ENCODE measurements at places on chromosomes 6 and 20. TPM values are rescaled to one million over a fixed set of nuclear protein-coding genes. Genes with fewer than 3 reads are reported as not detected.

DNA sequence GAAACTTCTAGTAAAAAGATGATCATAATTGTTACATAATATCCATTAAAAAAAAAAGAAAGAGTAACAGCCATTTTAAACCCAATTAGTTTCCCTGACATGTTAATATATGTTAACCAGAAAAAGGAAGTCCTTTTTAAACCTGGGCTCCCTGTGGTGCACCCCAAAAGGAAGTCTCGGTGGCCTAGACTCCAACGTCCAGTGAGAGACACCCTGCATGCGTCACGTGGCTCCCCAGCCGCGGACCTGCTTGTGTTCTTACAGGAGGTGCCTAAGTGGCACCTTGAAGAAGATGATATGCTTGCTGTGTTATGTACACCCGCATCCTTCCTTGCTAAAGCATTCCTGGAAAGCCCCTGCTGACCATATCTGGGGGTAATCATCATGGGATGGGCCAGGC, 50.1 kb downstream of the FOXC1 start:
- no peak for DNase-seq

DNA sequence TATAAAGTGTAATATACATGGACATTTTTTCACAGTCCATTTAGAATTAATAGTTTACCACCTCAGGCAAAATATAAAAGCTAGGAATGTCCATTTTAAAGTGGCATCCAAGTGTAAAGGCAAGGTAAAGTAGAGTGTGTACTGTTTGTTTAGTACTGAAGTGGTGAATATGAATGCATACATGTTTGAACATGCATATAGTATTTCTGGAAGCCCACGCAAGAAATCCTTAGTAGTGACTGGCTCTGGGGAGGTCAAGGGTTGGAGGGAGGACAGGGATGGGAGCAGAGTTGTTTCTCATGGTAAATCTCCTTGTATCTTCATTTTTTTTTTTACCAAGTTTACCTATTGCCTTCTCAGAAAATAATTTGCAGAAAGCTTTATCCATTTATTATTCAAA, 129.2 kb downstream of the UNC5CL start:
- DNase-seq: no peak

DNA sequence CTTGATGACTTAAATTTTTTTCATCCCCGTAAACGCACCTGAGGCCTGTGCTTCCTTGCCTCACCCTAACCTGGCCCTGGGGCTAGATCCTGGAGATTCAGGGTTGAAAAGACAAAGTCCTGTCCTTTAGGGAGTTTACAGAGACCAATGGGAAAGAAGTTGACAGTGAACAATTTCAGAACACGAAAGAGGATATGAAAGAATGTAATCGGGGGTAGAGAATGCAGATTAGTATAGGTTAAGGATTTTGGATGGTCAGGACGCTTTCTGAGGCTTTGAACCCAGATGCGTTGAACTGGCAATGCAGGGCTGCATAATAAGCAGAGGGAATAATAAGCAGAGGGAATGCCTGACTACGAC, 1.7 kb upstream of the FBXO5 start:
- no peak for DNase-seq

- no peak for DNase-seq
Observed at GRCh38 chr6:135393289-135393688, 104.3 kb downstream of the AHI1 start.

DNA sequence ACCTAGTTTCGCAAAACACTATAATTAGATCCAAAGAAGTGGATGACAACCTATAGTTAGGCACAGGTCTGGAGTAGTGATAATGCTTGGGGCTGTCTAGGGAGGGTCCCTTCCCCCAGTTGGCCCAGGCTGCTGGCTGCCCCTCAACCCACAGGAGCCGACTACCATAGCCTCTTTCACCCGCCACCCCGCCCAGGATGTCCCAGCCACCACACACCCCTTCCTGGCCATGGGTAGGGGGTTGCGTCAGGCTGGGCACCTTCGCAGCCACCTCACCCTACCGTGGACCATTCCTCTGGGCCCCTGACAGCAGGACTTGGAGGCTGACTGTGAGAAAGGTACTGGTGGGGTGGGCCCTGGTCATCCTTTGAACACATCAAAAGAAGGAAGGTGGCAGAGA, 8.5 kb downstream of the TFEB start:
- no peak for DNase-seq

Gene ENPP1
- 0.22 TPM for polyA plus RNA-seq

Gene SUMO4
- polyA plus RNA-seq: 0.09 TPM

Gene TP53INP2
- 2.6 TPM for polyA plus RNA-seq

Gene SLC25A27
- polyA plus RNA-seq: 11.5 TPM

Gene MBOAT1
- 2.2 TPM for polyA plus RNA-seq
